Stimulated activated CD8-positive, alpha-beta memory T cell treated with anti-CD3 and anti-CD28 coated beads, Interleukin-2, amount 100 ng/mL, for 48 hours (primary cell): ENCODE measurements at places on chromosomes 3 and 15.

- DNase-seq, result no peak
Observed at GRCh38 chr3:34024447-34025240, 226.2 kb downstream of the PDCD6IP start.

- DNase-seq, result no peak
Observed at GRCh38 chr15:100762289-100762688, 117.3 kb upstream of the ALDH1A3 start.

GRCh38 chr15:100902436-100903167 lies 16.6 kb upstream of the LRRK1 start:
- DNase-seq, result no peak

GRCh38 chr3:184045995-184046394 lies 6.9 kb upstream of the HTR3C start:
- no peak for DNase-seq

DNA sequence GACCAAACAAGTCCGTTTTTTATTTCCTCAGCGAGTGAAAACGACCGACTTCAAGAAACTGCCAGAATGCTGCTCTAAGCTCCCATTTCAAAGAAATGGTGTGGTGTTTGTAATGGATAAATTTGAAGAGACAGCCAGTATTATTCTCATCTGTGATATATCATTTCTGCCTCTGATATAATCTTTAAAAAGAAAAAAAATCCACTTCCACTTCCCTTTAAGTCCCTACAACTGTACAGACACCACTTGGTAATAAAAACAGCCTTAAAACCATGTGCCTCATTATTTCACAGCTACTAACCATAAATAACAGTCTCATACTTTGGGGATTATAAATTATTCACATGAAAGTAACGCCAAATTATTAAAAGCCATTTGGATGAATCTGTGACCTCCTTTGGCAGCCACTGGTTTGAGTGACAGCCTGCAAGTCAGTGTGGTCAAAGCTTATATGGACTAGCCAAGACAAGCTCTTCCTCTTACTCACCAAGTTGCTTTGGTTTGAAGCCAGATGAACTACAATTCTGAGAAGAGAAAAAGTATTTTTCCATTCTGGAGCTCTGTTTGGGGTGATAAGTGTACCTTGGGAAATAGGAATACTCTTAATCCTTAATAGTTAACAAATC lies 168.0 kb downstream of the SHOX2 start:
- no peak for DNase-seq

DNA sequence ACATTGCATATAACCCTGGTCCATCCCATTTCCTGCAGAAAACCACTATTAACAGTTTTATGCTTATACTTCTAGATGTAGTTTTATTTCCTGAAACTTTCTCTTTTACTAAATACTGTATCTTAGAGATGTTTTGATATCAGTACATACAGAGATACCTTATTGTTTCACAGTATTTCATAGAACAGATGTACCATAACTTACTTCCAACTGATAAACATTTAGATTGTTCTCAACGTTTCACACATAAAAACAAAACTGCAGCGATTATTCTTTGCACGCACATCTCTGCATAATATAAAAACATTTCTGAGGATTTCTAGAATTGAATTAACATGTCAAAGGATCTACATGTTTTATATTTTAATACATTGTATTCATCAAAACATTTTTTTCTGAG lies 2.6 kb downstream of the ZNF80 start:
- DNase-seq, result no peak

DNA sequence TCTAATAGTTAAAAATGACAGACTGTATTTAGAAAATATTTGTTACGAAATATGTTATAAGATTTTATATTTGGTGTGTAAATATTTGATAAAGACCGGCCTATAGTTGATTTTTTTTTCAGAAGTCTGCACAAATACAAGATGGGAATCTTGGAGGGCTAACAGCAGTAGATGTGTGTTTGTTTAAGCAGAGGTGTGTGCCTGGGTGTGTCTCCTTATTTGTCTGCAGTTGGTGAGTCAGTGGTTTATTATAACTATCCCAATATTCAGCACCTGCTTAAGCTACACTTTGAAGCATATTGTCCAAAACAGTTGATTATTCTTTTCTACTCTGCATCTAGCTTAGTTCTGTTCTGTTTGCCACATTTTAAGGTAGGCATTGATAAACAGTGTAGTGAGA lies 12.4 kb downstream of the GLCE start:
- DNase-seq, result no peak

DNA sequence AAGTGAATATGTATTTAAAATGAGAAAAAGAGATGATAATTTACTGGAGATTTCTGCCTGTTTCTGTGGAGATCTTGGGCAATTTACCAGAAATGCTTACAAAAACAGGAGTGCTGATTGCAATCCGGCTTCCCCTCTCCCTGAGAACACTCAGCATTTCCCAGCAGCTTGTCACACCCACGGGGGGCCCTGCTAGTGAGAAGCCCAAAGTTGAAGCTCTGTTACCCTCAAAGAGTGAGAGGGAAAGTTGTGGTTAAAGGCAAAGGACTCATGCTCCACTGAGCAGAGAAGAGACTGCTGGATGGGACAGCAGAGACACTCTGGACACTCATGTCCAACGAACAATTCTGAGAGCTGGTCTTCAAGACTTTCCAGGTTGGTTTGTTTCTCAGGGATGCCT lies 2.9 kb downstream of the MCTP2 start:
- DNase-seq, result peak; percentile 60

- DNase-seq, result no peak
Observed at GRCh38 chr3:188071636-188072035, 82.3 kb upstream of the LPP start.

- no peak for DNase-seq
Observed at GRCh38 chr3:36493051-36493450, 112.7 kb downstream of the STAC start.

GRCh38 chr3:59320080-59320479 lies 270.3 kb upstream of the CFAP20DC start:
- no peak for DNase-seq

DNA sequence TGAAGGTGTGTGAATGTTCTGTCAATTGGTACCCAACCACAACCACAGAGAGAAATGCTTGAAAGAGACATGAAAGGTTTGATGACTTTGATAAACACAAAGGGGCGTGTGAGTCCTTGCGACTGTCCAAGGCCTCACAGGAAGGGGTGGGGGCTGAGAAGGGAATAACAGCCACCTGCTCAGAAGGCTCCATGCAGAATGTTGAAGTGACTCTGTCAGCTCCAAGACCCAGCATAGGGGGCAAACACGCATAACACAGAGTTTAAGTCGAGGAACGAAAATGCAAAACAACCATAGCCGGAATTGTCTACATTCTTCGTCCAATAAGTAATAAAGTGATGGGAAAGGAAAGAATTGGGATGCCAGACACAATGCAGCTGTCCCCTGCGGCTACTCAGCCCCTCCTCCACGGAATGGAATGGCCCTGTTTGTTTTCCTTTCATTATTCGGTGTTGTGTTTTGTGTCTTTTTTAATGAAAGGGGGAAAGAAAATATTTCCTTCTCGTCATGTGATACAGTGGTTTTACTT lies 19.9 kb downstream of the TMEM212 start:
- no peak for DNase-seq

DNA sequence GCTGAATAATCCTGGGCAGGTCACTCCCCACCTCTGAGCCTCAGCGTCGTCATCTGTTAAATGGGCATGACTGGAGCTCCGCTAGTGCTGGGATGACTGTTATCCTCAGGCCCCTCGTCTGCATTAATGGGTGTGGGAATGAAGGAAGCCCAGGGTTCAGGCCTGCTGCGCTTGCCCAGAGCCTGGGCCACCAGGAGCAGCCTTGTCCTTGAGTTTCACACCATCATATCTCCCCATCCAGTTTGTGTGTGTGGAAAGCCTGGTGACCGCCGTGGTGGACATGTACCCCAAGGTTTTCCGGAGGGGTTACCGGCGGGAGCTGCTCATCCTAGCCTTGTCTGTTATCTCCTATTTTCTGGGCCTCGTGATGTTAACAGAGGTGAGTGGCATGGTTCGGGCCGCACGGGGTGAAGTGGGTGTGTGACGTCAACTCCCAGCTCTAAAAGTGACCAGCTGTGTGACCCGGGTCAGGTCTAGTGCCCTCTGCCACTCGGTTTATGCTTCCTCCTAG lies 63.5 kb upstream of the SLC6A1 start:
- DNase-seq, result no peak

GRCh38 chr15:40112789-40113188 lies 4.1 kb upstream of the BMF start:
- no peak for DNase-seq

DNA sequence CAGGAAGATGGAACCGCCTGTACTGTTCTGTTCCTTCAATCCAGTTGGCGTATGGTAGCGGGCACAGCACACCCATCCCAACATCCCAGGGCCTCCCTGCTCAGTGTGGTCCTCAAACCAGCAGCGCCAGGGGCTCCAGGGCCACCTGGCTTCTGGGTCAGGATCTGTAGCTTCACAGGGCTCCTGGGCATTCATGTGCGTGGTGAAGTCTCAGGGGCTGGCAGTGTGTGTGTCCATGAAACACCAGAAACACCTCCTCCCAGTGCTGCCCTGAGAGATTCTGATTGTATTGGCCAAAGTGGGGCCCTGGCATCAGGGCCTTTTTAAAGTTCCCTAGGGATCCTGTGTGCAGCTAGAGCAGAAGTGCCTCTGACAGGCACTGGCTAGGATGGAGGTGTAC lies 42.1 kb downstream of the ABTB1 start:
- no peak for DNase-seq

- no peak for DNase-seq
Observed at GRCh38 chr3:100869787-100870186, 123.4 kb downstream of the ABI3BP start.

DNA sequence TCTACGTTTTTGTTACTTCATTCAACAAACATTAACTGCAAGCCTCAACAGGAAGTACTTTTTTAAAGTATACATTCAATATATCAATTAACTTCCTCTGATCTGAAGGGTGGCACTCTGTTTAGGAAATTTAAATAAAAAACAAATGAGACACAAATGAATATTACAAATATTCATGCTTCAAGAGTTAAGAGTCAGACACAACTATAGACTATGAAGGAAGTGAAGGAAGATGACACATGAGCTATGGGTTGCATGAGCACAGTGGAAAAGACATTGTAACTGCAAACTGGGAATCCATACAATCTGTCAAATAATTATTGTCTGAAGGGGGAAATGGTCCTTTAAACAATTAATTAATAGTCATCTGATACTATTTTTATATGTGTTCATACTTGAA lies 26.8 kb upstream of the ALCAM start:
- DNase-seq, result no peak

- no peak for DNase-seq
Observed at GRCh38 chr3:175355801-175356335, 496.7 kb downstream of the NAALADL2 start.
